Large intestine (tissue), 12 donors: ENCODE measurements at places on chromosomes 5 and 9. TPM values are rescaled to one million over a fixed set of nuclear protein-coding genes. Genes with fewer than 3 reads are reported as not detected.
A peak's percentile ranks its signal among the peaks of the same experiment; 100 is the strongest.

The FOXI1 gene
- 0.03 TPM for polyA plus RNA-seq

The B4GALT1 gene
- 120 TPM for polyA plus RNA-seq

The BAAT gene
- 0.60 TPM for polyA plus RNA-seq

The ADRB2 gene
- 0.57 TPM for polyA plus RNA-seq

- no peak for DNase-seq
These were observed 147.1 kb downstream of the C5orf15 start for GRCh38 chr5:133821311-133821741.

DNA sequence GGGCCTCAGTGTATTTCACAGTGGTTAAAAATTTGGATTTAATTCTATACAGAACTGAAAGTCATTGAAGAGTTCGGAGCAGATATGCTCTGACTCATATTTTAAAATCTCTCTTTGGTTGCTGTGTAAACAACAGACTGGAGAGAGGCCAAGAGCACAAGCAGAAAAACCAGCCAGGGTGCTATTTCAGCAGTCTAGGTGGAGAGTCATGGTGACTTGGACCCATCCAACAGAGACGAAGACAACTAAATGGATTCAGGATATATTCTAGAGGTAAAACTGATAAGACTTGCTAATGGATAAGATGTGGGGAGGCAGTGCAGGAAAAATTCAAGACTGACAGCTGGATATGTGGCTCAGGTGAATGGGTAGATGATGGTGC, 168.9 kb downstream of the MAPKAP1 start:
- peak; percentile 41 for DNase-seq

DNA sequence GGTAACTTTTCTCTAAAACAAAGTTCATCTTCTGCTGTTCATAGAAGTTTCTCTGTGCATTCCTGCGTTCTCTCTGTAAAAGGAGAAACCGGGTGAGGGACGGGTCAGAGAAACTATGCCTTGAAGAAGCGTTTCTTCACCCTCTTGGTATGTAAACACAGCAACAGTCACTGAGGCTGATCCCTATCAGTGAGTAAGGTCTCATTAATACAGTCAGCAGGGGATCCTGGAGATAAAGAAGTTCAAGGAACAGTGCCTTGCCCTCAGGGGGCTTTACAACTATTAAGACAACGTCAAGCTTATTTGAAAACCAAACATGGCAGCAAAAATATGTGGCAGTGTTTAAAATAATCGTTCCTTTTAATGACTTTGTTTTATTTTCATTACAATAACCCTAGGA, 202.9 kb upstream of the IL12B start:
- DNase-seq, result no peak

DNA sequence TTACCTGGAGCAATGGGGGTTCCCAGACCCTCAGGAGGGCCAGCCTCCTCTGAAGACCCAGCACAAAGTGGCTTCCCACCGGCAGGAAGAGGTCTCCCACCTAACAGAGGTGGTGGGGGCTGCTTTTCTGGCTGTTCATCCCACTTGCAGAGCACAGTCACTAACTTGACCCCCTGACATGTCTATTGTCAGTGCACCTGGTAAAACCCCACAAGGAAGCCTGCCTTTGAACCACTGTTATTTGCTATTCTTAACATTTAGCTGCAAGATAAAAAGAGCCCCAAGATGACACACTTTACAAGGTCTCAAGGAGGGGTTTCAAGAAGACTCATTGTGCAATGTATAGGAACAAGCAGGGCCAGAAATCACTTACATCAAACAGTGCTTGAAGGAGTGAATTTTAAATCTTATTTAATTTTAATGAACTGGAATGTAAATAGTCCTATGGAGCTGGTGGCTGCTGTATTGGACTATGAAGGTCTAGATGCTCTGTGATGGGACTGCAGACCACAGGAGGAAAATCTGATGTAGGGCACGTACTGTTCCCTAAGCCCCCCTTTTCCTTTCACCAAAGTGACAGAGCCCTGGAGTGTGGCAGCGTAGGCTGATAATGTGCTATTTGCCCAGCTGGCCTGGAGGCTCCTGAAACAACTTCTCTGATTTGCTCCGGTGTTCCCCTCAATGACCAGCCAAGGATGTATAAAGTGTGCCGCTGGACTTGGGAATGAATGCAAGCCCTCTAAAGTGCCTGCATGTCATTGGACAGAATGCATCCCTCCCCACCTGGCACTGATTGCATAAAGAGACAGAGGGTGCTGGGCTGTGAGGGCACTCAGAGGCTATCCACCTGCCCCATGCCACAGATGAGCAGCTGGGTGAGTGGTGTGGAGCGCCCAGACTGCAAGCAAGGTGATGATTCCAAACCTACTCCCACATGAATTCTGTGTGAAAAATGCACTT, 80.2 kb downstream of the PTPN3 start:
- no peak for DNase-seq

GRCh38 chr9:86907346-86907745, 40.0 kb downstream of the GAS1 start:
- no peak for DNase-seq

- DNase-seq, result no peak
These were observed 566.4 kb downstream of the DNAH5 start for GRCh38 chr5:13378091-13378490.

GRCh38 chr5:94855543-94855942, 237.1 kb downstream of the SLF1 start:
- no peak for DNase-seq

DNA sequence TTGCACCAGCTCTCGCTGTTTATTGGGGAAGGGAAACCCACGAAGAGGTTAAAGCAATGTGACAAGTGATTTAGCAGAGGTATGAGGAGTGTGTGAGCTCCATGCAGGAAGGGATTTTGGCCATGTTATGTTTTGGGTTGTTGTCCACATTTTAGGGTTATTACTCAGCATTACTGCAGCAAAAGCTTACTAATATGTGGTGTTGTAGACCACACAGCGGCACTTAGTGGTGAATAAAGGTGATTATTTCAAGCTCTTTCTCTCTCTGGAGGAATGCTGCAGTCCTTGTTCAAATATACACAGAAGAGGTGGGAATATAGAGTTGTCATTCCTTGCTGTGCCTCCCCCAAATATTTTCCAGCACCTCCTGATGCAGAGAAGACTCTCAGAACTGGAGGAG, 29.7 kb upstream of the AKNA start:
- DNase-seq, result no peak

DNA sequence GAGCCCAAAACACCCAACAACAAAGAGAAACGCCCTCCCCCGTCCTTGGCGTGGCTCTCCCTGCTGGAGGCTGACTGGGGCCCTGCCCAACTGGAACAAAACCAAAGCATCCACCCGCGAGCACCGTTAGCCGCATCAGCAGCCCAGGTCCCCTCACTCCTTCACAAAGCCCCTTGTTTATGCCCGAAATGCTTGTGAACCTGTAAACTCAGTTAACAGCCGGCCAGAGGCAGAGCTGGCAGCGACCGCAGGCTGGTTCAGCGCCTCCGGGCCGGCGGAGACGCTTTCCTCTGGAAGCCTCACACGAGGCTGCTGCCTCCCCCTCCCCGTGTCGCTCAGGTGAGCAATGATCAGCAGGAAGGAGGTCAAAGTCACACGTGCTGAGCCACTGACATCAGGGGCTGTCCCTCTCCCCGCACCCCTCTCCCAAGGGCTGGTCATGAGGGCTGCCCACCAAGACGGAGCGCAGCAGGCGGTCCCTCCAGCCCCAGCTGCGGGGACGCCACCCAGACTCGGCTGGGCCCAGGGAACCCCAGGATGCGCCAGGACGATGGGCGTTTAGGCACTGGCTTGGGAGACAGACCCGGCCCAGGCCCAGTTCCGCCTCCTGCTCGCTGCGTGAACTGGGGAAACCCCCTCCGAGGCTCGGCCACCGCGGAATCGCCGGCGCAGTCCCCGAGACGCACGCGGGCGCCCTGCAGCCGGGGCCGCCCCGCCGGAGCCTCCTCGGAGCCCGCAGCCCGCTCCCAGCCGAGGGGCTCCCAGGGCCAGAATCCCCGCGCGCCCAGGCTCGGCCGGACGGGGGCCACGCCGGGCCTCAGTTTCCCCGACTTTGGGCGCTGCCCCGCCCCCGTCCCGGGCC, 563 bp downstream of the SNAPC4 start:
- peak; percentile 70 for DNase-seq

DNA sequence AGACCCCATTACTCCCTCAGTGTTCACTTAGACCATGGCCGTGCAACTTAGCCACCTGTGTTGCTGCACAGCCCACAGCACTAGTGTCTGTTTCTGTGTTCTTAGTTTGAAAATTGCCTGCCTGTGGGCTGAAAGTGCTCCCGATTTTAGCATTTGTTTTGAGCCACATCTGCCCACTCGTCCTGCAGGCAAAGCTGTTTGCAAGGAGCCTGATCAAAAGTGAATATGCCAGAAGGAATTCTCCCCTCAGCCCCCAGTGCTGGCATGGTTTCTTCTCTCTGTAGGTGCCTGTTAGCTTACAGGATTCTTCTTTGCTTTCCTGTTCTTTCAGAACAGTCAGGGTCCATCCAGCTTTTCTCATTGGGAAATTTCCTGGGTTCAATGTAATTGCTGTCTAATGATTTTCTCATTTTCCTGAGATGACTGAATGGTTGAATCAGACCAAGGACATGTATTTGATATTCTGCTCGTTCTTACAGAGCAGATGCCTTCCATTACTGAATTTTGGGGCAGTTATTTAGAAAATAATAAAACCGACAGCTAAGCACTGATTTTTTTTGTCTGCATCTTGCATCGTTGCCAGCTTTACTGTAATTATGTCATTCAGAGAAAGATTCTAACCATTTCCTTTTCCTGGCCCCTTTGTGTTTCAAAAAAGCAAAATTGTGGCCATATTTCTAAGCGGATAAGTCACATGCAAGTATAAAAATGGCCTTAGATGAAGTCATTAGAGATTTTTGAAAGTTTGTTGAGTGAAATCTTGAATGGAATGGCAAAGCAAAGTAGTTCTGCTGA, 111.1 kb upstream of the CKMT2 start:
- no peak for DNase-seq

GRCh38 chr5:138760448-138761110, 7.4 kb downstream of the CTNNA1 start:
- DNase-seq, result no peak

DNA sequence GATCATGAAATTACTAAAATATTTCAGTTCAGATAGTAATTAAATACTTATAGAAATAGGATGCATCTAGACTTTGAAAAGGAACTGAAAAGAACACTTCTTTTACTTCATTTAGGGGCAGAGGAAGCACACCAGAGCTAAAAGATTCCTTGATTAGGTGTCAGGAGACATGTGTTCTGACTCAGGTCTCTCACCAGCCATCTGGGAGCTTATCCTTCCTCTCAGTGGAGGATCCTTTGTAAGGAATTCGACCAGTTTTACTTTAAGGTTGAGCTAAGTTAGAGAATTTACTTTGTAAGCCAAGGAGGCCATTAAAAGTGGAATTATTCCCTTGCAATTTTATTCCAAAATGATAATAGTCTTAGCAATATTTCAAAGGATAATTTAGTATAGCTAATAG, 16.7 kb downstream of the VCAN start:
- DNase-seq, result no peak

DNA sequence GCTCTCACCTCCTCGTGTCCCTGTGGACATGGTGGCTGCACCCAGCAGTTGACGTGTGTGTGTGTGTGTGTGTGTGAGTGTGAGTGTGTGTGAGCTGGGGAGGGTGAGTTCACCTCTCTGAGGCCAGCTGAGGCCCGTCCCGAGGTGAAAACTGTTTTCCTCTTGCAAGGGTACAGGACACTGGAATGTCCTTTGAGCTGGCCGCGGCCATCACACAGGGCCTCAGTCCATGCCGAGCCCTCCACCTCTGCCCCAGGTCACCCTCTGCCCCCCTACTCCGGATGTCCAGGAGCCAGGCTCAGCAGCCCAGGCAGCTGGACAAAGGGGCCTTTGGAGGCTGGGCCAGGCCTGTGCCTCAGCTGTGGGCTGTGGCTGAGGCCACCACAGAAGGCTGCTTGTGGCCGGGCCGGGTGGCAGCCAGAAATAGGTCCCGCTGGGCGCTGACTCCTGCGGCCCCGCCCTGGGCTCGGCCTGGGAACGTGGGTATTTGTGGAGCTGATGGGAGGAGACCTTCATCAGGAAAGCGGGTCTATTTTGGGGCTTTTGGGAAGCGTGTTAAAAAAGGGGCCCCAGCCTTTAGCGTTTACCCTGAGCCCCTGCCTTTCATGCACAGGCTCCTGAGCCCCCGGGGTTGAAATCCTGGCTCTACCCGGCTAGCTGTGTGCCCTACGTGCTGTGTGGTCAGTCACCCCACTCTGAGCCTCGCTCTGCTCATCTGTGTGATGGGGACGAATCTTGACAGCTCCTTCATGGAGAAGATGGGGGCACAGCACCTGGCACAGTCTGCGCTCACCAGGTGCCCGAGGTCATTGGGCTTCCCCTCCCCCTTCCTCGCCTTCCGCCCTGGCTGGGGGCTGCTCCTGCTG, 75.1 kb upstream of the IER5L start:
- DNase-seq, result no peak

DNA sequence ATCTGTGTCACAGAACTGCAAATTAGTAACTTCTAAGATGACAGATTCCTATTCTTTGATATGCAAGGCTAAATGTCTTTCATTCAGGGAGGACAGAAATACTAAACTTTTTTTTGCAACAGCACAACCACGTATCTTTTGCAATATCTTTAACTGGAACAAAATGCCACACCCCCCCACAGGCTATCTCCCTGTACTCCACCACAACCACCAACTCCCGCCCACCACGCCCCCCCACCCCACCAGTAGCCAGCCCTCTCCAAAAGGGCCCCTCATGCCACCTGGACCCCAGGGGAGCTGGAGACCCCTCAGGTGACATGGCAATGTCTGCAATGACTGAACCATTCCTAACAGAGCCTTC, 131.8 kb downstream of the ROR2 start:
- no peak for DNase-seq

- no peak for DNase-seq
These were observed 2.3 kb downstream of the DCANP1 start for GRCh38 chr5:135444881-135445280.

GRCh38 chr5:79236362-79236969, 535 bp downstream of the JMY start:
- DNase-seq, result no peak

DNA sequence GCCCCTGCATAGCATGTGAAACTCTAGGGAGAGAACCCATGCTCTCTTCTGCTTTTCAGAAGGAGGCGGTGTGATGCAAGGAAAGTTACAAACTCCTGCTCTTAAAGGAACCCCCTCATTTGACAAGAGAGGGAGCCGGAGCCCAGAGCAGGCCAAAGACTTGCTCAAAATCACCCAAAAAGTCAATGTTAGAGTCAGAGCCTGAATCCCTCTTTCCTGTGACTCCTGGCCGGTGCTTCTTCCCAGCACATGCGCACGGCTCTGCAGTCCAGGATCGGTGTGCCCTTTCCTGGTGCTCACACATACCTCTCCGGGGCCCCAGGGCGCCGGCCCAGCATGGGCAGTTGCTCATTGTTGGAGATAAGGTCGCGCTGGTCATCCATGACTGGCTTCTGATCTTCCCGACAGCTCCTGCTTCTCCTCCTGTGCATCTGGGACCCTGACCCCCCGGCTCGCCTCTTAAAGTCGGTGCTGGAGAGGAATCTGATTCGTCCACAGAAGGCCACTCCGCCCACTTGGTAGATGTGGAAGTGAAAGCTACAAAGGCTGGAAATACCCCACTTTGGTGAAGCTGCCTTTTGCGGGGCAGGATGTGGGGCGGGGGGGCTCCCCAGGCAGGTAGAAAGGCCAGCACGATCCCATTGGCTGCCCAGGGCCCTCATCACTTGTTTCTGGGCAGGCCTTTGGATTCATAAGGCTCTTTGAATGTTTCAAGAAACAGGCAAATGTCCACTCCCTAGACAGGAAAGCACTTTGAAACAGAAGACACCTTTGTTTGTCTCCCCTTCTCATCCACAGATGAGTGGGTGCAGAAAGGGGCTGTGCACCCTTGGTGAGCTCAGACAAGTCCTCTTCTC, at the start of gene CD74:
TSS of gene CD74 (minus strand) at position 592 of the 857 bp plus-strand sequence. CDS start at position 431, 161 bp downstream.
- peak; percentile 86 for DNase-seq
